ENCODE measurements at places on chromosomes 3 and 15.

- no peak for DNase-seq
Measured at GRCh38 chr3:139299261-139300132, 44.3 kb upstream of the MRPS22 start.

DNA sequence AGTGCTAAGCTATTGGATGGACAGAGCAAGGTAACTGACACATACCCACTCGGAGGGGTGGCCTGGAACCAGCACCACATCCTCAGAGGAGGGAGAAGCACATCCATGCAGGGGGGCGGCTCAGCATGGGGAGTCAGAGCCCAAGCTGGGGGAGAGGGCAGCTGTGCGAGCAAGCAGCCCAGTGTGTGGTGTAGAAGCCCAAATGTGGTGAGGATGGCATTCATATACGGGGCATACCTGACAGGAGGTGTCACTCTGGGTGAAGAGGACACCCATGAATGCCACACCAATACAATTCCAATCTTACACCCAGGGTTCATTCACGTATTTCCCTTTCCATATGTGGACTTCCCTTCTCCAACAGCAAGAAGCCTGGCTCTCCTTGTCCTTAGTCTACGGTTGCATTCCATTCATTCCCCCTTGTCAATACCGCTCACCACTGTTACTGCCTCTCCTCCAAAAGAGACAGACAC is 58.7 kb upstream of the ACAN start:
- no peak for DNase-seq

DNA sequence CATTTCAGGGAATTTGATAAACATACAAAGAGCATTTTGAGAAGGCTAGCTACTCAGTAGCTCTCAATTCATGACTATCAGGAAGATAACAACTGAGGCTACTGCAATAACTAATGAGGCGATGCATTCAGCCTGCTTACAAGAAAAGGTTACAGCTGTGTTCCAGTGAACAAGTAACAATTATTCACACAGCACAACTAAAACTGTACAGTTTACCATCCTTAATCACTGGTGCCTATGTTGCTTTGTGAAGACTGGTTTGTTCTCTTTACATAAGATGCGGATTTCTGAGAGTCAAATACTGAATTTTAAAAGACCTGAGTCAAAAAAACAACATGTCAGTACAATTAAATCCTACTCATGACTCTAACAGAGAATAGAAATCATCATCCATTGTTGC is 526.3 kb downstream of the OTOL1 start:
- DNase-seq = no peak

DNA sequence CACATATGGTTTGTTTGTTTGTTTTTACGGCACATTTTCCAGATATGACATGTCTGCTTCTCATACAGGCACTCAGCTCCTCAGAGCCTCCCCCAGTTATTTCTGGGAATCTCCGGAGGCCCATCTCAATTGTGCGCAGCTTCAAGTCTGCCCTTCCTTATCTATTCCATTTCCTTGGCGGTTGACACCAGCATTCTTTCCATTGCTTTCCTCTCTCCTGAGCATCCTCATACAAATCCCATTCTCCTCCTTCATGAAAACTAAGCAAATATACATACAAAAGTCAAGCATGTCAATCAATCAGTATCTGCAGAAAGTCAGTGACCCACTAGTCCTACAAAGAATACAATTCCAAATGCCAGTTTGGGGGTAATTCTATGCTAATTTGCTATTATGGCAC is 166.7 kb downstream of the SQOR start:
- no peak for DNase-seq

GRCh38 chr15:29451201-29451781 is 181.7 kb upstream of the NSMCE3 start:
- no peak for DNase-seq

Measured in activated gamma-delta T cell treated with anti-CD3 and anti-CD28 coated beads, Interleukin-2, amount 50 U/mL, for 16 hours (primary cell).